ENCODE measurements at places on chromosomes 13 and 19.

DNA sequence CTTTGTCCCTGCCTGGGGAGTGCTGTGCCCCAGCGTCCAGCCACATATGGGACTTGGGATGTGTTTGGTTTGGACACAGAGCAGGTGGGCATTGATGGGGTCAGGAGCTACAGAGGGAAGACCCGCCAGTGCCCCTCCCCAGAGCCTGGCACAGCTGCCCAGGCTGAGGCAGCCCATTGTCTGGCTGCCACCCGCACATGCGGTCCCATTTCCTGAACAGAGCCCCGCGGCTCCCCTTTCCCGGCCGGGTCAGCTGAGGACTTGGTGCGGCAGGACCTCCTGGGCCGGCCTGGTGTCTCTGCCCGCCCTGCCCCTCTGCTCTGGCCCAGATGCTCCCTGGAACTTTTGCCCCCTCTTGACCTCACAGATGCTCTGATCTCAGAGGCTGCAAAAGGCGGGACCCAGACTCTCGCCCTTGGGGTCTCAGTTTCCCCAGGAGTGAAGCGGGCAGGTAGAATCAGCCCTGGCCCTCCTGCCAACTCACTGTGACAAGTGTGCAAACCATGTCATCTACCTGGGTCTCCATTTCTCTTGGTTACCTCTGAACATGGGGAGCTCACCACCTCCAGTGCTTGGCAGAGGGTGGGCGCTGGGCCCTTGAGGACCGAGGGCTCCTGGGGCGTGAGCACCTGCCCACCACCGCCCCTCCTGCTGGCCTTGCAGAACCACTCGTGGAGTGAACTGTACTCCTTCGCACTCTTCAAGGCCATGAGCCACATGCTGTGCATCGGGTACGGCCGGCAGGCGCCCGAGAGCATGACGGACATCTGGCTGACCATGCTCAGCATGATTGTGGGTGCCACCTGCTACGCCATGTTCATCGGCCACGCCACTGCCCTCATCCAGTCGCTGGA, 17.8 kb downstream of the HCN2 start:
- DNase-seq: no peak

DNA sequence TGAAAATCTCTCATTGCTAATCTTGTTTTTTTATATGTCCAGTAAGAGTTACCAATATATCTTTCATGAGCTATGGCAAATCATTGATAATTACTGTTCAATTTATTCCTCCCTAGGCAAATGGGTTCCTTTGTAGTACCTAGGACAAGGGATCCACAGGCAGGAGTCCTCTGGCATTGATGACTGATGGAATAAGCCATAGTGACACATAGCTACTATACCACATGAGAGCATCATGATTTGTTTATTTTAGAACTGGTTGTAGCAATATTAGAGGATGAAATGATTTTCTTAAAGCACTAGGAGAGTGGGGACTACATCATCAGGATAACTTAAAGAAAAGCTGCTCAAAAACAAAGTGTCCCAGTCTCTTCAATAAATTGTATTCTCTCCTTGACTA, 21.7 kb upstream of the MAB21L1 start:
- no peak for DNase-seq

DNA sequence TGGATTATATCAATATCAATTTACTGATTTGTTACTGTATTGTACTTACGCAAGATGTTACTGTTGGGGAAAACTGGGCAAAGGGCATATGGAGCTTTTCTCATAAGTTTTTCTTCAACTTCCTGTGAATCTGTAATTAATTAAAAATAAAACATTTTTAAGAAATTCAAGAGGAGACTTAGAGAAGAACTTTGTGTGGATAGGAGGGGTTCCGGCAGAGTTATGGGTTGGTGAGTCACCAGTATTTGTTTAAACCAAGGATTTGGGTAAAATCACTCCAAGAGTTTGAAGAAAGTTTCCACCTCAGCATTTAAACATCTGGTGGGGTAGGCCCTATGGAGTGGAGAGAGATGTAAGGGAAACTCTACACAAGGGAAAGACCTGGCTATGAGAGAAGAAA, 379.6 kb downstream of the TSHZ3 start:
- DNase-seq: no peak

GRCh38 chr19:8240274-8241229, 31.4 kb downstream of the CERS4 start:
- DNase-seq: peak; percentile 54

GRCh38 chr19:17155251-17155650, 59.9 kb upstream of the USE1 start:
- no peak for DNase-seq

- DNase-seq: no peak
Measured at GRCh38 chr19:40252395-40252794, 25.9 kb upstream of the CCNP start.

DNA sequence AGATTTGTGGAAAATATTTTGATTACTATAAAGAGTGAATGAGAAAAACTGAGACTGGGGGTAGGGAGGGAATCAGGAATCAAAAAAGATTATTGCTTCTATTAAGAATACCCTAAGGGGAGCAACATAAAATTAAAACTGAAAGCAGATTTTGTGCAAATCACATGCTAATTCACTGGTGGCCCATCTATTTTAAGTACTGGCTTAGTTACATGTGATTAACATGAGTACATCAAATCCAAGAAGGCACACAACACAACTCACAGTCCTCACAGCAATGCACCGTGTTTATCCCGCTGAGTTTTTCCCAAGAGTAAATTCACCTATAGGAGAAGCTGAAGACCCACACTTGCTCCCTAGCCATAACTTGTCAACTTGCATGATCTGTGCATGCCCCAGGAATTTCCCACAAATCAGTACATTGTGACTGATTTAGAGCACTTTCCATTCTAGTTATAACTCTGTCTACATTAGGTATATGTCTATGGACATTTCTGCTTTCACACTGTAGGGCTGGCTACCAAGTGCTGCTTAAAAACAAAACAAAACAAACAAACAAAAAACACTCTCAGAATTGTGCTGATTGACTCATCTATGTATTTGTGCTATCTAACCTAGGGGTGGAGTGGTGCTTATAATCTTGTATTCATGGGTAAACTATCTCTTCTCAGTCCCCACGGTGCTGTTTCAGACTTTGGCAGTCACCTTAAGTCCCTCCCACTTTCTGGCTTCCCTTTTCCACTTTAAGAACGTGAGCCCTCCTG, 24.3 kb downstream of the AMER2 start:
- DNase-seq: no peak

- DNase-seq: no peak
Measured at GRCh38 chr13:66367356-66367755, 862.8 kb downstream of the PCDH9 start.

DNA sequence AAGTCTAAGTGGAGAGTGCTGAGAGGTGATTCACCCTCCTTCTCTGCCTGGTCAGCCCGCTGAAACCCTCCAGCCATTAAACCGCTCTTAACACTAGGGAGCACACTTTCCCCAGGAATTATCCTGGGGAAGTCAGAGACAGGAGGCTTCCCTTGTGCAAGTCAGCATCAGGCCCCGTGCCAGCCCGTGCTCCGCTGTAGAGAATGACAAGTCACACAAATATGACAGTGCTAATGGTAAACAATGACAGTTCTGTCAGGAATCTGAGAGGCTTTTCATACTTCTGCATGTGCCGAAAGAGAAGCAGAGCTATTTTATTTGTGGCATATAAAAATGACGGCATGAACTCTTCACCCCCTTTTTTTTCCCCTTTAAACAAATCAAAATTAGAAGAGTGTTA, 816.9 kb upstream of the SLC10A2 start:
- DNase-seq: no peak

All from activated CD4-positive, alpha-beta T cell treated with anti-CD3 and anti-CD28 coated beads for 48 hours (primary cell).